Fibroblast of skin of right quadriceps (primary cell): ENCODE measurements at places on chromosomes 16 and 17.
A peak's percentile ranks its signal among the peaks of the same experiment; 100 is the strongest.

DNA sequence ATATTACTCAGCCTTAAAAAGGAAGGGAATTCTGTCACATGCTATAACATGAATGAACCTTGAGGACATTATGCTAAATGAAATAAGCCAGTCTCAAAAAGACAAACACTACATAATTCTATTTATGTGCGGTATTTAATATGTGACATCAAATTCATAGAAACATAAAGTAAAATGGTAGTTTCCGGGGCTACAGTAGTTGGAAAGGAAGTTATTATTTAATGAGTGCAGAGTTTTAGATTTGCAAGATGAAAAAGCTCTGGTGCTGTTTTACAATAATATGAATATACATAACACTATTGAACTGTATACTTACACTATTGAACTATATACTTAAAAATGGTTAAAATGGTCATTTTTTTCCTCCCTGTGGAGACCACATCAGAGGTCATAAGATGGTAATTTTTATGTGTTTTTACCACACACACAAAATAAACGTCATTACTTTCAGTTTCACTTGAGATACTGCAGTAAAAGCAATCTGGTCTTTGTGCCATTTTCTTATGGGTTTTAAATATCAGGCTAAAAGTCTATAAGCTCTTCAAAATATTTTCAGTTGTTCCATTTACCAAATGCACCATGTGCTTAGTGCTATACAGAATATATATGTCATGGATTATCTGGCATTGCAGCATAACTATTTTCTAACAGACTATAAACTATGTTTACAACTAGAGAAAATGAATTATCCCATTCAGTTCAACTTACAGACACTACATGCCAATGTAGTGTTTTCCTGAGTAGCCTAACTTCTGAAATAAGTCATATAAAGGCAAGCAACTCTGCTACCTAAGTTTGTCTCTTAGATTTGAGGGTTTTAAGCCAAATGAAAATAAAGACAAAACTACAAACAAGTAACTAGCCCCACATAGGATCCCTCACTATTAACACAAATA is 90.9 kb downstream of the SPAG9 start:
- DNase-seq: no peak

GRCh38 chr16:70745536-70746025 is 55.4 kb downstream of the VAC14 start:
- no peak for DNase-seq

- DNase-seq: no peak
These were observed 4.8 kb downstream of the XYLT2 start for GRCh38 chr17:50350733-50351132.

DNA sequence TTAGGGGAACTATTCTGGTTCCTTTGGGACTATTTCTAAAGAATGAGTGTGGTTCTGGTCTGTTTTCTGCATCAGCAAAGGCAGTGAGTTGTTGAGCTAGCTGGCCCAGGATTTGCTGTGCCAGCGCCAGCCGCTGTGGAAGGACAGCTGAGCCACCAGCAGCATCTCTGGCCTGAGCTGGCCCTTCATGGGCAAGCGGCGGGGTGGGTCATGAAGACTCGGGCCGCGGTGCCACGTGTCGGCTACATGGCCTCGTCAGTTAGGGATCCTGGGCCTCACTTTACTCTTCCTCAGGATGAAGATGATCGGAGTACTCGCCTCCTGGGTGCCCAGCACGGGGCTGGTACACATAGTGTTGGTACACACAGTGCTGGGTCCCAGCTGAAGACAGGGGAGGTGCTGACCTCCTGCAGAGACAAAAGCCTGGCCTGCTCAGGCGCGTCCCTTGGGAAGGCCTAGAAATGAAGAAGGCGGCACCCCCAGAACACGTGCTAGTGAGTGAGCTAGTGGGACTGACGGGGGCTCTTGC is 17.9 kb upstream of the FAAP100 start:
- no peak for DNase-seq

DNA sequence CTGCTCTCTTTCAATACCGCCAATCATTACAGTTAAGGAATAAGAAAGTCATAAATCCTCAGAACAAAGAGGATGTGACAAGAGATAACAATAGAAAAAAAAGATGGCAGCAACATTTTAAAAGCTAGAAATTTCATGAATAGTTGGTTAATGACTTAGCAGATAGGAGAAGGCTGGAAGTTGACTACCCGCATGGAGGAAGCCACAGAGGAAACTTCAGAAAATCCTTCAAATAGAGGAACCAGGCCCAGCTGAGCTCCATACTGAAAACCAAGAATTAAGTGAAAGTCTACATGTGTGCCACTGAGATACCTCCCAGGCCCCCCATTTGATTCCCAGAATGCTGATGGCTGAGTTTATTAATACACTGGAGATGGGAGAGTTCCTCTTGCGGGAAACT is 109.3 kb downstream of the GSG1L start:
- no peak for DNase-seq

DNA sequence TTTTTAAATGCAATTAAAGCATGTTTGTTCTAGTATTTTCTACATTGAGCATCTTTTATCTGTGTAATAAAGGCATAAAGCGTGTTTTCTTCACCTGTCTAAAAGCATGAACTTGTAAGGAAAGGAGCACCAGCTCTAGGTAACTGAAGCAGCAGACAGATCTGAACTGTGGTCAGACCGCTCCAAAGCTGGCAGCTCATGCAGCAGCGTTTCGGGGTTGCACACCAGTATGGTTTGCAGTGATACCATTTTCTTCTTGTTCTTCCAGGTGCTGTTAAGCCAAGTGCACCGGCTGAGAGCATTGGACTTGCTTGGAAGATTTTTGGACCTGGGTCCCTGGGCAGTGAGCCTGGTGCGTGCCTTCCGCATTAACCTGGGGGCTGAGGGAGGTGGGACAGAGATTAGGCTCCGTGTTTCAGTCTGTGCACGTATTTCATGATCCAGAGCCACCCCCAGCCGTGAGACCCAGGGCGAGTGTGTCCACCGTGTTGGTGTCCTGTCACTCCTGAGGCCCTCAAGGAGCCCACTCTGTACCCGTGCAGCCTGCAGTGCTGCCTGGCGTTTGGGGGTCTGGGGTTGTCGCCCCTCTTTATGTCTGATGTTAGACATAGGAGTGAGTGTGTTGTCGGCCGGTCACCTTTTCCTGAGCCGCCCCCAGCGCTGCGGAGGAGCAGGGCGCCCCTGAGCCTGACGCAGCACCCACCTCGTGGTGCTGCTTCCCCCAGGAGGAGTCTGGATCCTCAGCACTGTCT is 136.3 kb upstream of the CHMP6 start:
- DNase-seq: no peak

DNA sequence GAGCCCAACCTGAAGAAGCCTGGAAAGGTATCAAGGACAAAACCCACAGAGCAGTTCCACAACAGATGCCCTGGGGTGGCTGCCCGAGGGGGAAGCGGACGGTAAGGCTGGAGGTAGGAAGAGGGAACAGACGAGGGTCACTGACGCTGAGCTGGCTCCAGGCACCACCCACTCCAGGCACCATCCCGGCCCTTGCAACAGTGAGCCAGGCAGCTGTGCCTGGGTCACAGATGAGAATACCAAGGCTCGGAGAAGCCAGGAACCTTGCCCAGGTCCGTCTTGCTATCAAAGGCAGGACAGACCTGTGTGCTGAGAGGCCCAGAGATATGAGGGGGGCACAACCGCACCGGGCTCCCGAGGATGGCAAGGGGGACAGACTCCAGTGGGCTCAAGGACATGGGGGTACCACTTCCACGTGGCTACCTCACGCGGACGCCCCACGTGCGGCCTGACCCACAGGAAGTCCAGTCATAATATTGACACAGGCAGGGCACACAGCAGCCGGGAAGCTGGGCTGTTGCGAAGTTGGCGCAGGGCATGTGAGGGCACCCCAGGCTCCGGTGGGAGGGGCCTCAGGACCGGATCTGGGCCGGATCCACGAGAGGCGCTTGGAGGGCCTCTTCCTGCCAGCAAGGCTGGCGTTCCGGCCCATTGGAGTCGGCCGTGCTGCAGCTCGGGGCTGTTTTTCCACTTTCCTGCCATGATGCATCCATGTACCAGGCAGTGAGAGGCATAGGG is 29.9 kb downstream of the PEMT start:
- no peak for DNase-seq

- DNase-seq: no peak
These were observed 42.7 kb downstream of the MPRIP start for GRCh38 chr17:17084941-17085340.

DNA sequence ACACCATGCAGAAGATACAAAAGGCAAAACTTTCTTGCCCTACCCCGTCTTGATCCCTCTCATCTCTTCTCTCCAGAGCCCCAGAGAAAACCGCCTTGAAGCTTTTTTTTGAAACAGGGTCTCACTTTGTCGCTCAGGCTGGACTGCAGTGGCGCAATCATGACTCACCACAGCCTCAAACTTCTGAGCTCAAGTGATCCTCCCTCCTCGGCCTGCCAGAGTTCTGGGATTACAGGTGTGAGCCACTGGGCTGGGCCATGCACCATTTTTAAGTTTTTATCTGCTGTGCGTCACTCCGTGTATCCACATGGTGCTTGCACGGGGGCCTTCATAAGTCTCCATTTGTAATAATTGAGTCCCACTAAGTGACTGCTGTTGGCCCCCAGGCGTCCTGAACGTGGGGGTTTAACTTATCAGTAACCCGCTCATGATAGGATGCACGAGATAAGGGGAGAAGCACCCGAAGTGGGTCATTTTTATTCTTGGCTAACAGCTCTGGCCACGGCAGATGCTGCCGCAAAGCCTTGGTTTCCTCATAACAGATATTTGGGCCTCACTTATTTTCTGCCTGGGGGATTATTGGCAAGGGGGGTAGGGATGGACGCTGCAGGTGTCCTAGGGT is 8.6 kb downstream of the DNAH17 start:
- peak; percentile 31 for DNase-seq

DNA sequence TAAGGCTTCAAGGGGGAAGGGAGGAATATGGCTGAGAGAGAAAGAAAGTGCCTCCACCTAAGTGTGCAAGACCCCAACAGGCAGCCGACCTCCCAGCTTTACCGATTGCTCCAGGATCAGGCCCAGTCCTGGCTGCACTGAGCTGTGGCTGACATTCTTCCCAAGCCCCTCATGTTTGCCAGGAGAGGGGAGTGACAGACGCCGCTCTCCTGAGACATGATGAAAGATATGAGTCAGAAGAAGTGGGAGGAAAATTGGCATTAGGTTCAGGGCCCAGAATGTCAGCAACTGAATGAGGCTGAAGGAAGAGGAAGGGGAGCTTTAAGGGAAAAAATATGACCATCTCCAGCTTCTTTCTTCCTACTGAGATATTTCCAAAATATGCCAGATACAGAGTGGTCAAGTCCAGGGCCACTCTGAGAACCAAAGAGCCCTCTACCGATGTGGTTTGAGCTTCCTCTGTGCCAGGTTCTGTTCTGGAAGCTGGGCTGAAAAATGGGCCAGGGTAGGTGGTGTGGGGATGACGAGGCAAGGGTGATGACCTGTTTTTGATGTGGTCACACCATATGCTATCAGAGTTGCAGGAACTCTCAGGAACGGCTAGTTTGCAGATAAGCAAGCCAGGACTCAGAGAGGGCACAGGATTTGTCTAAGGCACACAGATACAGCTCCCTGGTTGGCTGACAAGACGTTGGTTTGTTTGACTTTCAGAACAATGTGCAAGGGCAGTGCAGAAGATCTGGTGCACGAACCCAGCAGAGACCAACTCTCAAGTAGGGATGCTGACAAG is 176.7 kb downstream of the SOX9 start:
- DNase-seq: peak; percentile 52

DNA sequence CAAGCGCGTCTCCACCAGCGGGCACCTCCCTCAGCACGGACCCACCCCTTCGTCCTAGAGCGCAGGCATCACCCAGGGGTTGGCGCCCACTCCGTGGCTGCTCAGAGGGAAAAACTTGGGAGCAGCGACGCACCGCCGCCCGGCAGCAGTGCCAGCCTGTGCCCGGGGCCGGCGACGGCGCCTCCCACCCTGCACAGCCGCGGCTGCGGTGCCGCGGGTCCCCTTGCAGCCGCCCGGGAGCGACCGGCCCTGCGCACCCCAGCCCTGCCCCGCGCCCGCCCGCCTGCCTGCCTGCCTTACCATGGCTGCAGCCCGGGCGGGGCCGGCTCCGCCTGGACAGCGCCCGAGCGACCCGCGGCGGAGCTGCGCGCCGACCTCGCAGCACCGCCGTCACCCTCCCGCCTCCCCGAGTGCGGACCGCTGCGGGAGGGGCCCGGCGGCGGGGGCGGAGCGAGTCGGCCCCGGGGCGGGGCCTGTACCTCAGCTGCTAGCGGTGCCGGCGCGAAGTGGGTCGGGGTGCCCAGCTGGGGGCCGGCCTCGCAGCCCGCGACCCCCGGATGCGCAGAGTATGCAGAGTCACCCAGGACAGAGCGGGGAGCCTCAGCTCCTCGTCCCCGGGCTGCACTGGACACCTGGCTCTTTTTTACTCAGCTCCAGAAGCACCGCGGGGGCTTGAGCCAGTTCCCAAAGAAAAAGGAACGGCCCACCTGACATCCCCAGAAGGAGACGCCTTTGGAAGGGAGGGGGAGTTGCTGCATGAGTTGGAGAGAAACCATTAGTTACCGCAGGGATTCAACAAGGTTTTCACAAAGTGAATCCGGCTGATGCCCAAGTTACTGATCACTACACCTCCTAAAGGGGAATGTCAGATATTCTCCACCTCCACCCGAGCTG is 17.5 kb upstream of the MTMR4 start:
- DNase-seq: peak; percentile 20

GRCh38 chr16:54067322-54068065 is 219.1 kb downstream of the IRX3 start:
- no peak for DNase-seq

GRCh38 chr17:7732981-7733539 is 15.5 kb downstream of the DNAH2 start:
- no peak for DNase-seq

- DNase-seq: peak; percentile 68
These were observed 8.6 kb upstream of the MC1R start for GRCh38 chr16:89909777-89910716.

GRCh38 chr17:41437769-41438168 is 3.0 kb downstream of the KRT38 start:
- DNase-seq: no peak

GRCh38 chr16:75340741-75341491 is 89.5 kb upstream of the BCAR1 start:
- DNase-seq: peak; percentile 30
